Aorta (tissue), 5 donors: ENCODE measurements at places on chromosomes 7 and 10. TPM values are rescaled to one million over a fixed set of nuclear protein-coding genes. Genes with fewer than 3 reads are reported as not detected.

The ZNF117 gene
- 28.0 TPM for total RNA-seq

The TSPAN13 gene
- 20.9 TPM for total RNA-seq

The ANKRD1 gene
- total RNA-seq = 0.30 TPM

The ATOH7 gene
- total RNA-seq = 0.23 TPM

GRCh38 chr10:92891885-92892690 is 43.8 kb downstream of the EXOC6 start:
- DNase-seq = peak; percentile 49

GRCh38 chr7:106041140-106041717 is 70.9 kb downstream of the SYPL1 start:
- no peak for DNase-seq

DNA sequence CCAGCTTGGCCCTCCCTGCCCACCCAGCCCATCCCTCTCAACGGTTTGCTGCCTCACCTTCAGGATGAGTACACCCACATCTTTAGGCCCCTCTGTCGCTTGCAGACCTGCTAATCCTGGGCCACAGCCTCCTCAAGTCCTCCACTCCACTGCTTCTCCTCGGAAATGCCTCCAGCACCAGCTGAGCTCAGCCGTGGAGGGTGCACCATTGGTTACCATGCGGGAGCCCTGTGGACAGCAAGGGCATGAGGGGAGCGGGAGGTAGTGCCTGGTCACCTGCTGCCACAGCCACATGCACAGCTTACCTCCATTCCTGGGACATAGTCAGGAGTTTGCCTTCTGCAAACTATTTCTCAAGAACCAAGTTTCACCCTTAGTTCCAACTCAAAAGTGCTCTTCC is 286.3 kb upstream of the ZMIZ1 start:
- no peak for DNase-seq

GRCh38 chr10:131786756-131787605 is 113.8 kb upstream of the PPP2R2D start:
- no peak for DNase-seq

DNA sequence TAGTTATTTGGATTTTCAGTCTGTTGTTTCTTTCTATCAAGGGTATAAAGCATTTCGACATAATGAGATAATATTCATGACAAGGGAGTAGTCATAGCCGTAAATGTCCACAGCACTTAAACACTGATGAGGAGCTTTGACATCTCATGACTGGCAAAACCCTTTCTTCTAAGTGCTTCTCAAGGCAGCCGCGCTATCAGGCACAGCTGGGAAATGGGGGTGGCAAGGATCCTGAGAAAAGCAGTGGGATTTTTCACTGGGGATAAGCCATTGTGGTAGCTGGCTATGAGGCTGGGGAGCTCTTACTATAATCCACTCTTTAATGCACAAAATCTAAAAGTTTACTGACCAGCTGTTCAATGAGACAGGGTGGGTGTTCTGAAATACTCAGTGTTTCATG is 493.2 kb upstream of the KLF6 start:
- DNase-seq = no peak

- no peak for DNase-seq
Measured at GRCh38 chr10:1198453-1199344, 142.5 kb downstream of the WDR37 start.

DNA sequence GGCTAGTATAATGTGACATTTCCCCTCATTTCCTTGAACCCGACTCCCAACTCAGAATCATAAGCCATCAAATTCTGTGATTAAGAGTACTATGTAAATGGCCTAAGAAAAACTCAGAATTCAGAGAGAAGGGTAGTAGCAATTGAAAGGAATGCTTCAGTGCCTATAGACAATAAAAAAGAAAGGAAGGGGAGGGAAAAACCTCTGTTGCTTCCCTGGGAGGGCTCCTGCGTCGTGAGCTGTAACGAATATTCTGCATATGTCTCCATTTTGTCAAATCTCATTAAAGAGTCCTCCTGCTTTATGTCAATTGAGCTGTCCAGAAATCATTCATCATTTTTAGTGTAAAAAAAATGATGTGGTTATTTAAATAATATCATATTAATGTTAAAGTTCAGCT is 223.0 kb downstream of the VTI1A start:
- DNase-seq = no peak

GRCh38 chr7:144738708-144739314 is 97.0 kb downstream of the TPK1 start:
- DNase-seq = no peak
